ENCODE measurements at places on chromosomes 5 and 9. TPM values are rescaled to one million over a fixed set of nuclear protein-coding genes. Genes with fewer than 3 reads are reported as not detected.

The DRD1 gene
- total RNA-seq: under 0.01 TPM

The TCOF1 gene
- 7.8 TPM for total RNA-seq

The TMEM8B gene
- 1.6 TPM for total RNA-seq

The SHROOM1 gene
- total RNA-seq: 2.6 TPM

The C1QTNF3 gene
- 2.0 TPM for total RNA-seq

The C5orf46 gene
- not detected for total RNA-seq

The LCN1 gene
- total RNA-seq: 0.65 TPM

The PCDHB6 gene
- total RNA-seq: 0.09 TPM

The BTNL3 gene
- total RNA-seq: not detected

The DNAJB5 gene
- 9.8 TPM for total RNA-seq

The OMD gene
- not detected for total RNA-seq

The TMEM232 gene
- total RNA-seq: 3.4 TPM

The WNK2 gene
- total RNA-seq: not detected

The JAK2 gene
- 6.7 TPM for total RNA-seq

The NUP155 gene
- 23.6 TPM for total RNA-seq

The FBP2 gene
- total RNA-seq: not detected

The TMED7 gene
- total RNA-seq: 142 TPM

The TAS2R1 gene
- total RNA-seq: not detected

The GAS1 gene
- total RNA-seq: 85.8 TPM

The FGF18 gene
- total RNA-seq: not detected

The CETN3 gene
- total RNA-seq: 8.5 TPM

The IFNE gene
- 3.3 TPM for total RNA-seq

The ARHGEF37 gene
- 0.57 TPM for total RNA-seq

The ANXA2R gene
- total RNA-seq: 2.4 TPM

The MYORG gene
- total RNA-seq: 0.43 TPM

The SPINK4 gene
- total RNA-seq: 0.74 TPM

The CCNJL gene
- 0.18 TPM for total RNA-seq

The ALG2 gene
- total RNA-seq: 37.4 TPM

The PCDHB15 gene
- 0.46 TPM for total RNA-seq

The CTSL gene
- 635 TPM for total RNA-seq

The PCDHB13 gene
- 0.28 TPM for total RNA-seq

The ROR2 gene
- 29.4 TPM for total RNA-seq

The C5 gene
- total RNA-seq: 4.5 TPM

The ADGRV1 gene
- total RNA-seq: 0.18 TPM

The CA9 gene
- 2.0 TPM for total RNA-seq

The HTR4 gene
- total RNA-seq: not detected

The ANKHD1 gene
- total RNA-seq: 42.4 TPM

The PCDHGA3 gene
- 1.4 TPM for total RNA-seq

The CMYA5 gene
- 1.3 TPM for total RNA-seq

The ACSL6 gene
- total RNA-seq: 0.09 TPM

The GZMA gene
- not detected for total RNA-seq

The NR2F1 gene
- total RNA-seq: 49.5 TPM

The EGFL7 gene
- total RNA-seq: 15.6 TPM

The PCA3 gene
- total RNA-seq: not detected

The PBX3 gene
- total RNA-seq: 68.6 TPM

The ITK gene
- total RNA-seq: under 0.01 TPM

The SPINK7 gene
- total RNA-seq: not detected

The PAEP gene
- total RNA-seq: not detected

The DNAH5 gene
- total RNA-seq: 2.3 TPM

The SLC36A2 gene
- total RNA-seq: not detected

The ABCA2 gene
- 20.0 TPM for total RNA-seq
